IMR-90 (cell line): ENCODE measurements at places on chromosomes 16 and 17. TPM values are rescaled to one million over a fixed set of nuclear protein-coding genes. Genes with fewer than 3 reads are reported as not detected.

- H3K27me3 ChIP-seq = peaks cover 41% of the 10 kb centered on the region
- H3K27ac ChIP-seq = no peak overlapping the region
- H3K4me3 ChIP-seq = no peak overlapping the region
- peaks cover 7% of the 10 kb centered on the region for H3K4me1 ChIP-seq
Observed at GRCh38 chr16:81442916-81443687, 1.5 kb upstream of the CMIP start.

DNA sequence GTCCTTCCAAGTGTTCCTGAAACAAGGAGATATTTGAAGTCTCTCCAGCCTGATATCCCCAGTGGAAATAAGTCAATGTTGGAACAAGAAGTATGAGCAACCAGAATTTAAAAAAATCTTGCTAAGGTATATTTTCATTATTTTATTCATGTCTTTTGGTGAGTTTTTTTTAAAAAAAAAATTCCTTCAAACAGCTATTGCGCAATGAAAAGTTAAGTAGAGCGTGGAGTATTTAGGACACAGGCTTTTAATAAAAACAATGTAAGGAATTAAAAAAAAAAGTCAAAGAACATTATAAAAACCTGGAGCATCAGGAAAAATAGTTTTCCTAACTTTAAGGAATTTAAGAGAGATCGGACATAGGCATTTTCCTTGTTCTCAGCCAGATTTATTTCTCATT lies 940.4 kb downstream of the KCNJ2 start:
- no peaks in the 10 kb centered on the region for H3K4me1 ChIP-seq
- H3K27ac ChIP-seq = no peak overlapping the region
- no peak for DNase-seq
- H3K27me3 ChIP-seq = no peaks in the 10 kb centered on the region

Gene UNC45B
- not detected in 2 replicates for total RNA-seq

DNA sequence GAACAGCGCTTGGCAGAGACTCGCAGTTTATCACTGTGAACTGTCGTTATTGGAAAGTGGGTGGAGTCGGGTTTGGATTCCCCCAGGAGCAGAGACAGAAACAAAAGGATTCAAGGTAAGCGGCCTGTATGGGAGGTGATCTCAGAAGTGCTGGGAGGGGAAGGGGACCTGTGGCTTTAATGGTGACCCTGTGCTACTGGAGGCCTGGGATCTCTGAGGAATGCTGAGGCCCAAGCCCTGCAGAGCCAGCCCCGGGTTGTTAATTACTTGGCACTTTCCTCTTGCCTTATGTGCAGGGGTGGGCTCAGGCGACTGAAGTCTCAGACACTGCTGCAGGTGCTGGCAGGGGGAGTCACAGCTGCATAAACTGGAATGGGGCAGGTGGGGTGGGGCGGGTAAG lies 27.4 kb downstream of the IRF8 start:
- H3K36me3 ChIP-seq = no peaks in the 10 kb centered on the region
- H3K27ac ChIP-seq = no peak overlapping the region
- no peak overlapping the region for H3K4me3 ChIP-seq
- peaks cover 7% of the 10 kb centered on the region; the same call in 1 of the 2 replicates for H3K4me1 ChIP-seq

GRCh38 chr16:48622456-48623303 lies 12.7 kb upstream of the N4BP1 start:
- peak overlapping the region; percentile 4; the same call in 1 of the 2 replicates for H3K4me3 ChIP-seq
- H3K27ac ChIP-seq = no peak overlapping the region
- H3K4me1 ChIP-seq = no peaks in the 10 kb centered on the region; the same call in 1 of the 2 replicates
